ENCODE measurements at places on chromosomes 4 and X.

DNA sequence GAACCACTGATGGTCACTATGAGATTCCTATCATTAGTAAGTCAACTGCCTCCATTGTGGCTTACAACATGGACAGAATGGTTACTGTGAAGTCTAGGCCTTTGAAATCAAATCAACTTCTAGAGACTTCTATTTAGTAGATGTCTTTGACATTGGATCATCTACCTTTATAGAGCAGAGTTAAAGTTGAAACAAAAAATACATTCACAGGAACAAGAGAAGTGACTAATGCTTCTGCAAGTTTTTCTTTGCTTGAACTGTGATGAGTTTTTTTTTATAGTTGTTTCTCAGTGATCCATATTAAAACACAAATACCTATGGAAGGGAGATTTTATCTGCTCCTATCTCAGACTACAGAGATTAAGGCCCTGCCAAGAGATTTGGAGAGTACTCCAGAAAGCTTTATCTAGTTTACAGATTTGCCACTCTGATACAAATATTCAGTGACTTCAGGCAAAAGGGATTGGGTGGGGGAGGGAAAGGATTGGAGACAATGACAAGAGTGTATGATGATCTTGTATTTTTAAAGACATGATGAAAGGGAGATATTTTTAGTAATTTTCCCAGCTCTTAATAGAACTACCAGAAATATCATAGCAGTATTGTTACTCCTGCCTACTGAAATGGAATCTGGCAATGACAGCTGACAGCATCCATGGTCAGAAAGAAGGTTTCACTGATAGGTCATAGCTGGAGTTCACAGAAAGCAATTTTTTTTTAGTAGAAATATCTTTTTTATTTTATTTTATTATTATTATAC lies 16.0 kb upstream of the EPGN start:
- no peak for DNase-seq

DNA sequence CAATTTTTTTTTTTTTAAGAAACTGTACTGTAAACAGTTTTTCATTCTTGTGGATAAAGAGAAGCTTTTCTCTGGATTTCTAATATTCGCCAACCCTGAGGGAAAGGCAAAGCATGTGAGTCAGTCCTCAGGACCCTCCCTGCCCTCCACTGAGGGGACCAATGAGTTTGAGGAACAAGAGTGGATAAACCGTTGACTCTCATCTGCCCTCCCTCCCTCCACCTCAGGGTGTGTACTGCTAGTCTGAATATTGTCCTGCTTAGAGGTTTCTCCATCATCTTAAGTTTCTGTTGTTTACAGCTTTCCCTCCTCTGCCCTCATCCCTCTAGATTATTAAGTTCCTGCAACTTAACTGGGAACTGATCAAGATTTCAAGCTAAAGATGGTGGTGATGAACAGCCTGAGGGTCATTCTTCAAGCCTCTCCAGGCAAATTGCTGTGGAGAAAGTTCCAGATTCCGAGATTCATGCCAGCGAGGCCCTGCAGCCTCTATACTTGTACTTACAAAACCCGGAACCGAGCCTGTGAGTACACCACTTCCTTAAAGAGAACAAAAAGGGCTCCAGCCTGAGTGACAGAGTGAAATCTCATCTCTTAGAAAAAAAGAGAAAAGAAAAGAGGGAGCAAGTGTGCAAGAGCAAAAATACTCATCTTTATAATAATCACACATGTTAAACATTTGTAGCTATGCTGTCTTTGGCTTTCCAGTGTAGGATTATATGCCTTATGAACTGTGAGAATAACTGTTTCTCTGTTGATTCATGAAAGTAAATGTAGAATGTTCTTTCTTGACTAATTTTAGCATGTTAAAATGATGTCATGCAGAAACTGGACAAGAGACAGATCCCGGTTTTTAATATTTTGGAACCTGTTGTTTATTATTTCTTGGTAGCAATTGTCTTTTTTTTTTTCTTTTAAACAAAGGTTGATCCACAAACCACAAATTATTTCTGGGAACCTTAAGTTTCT lies 11.9 kb downstream of the CA5B start:
- DNase-seq, result no peak

DNA sequence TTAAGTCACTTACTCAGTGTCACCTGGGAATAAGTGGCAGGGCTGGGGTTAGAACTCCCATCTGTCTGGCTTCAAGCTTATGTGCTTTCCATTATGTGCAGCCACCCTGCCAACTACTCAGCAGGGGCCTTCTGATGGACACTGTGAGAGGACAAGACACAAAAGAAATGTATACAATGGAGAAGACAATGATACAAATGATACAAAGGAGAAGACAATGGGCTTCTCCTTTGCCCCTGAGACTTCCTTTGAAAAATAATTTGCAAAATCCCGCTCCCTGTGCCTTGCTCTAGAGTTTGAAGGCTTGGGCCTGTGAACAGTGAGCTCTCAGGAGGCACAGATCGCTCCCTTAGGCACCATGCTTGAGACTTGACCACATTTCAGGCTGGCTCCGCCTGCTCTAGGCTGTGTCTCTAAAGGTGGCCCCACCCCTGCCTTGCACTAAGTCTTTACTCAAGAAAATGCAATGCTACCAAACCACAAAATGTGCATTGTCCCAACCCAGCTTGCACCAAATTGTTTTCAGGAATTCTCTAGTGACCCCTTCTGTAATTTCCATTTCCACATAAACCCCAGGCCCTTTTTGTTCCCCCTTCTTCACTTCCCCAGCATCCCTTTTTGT lies 27.1 kb upstream of the STX18 start:
- no peak for DNase-seq

- no peak for DNase-seq
Observed at GRCh38 chrX:23656684-23657083, 10.6 kb upstream of the PRDX4 start.

DNA sequence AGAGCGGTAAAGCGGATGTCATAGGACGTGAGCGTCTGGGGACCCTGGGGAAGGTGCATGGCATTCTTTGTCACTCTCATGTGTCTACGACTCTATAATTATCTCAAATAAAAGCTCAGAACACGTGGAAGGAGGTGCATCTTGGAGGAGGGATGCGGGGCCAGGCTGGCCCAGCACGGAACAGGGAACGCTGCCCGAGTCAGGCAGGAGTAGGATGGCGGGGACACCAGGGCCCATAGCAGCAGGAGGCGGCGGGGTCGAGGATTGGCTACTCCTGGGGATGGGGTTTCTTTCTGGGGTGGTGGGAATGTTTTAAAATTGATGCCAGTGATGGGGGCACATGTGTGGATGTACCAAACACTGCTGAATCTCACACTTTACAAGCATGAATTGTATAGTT lies 5.4 kb upstream of the HTRA3 start:
- DNase-seq, result no peak

DNA sequence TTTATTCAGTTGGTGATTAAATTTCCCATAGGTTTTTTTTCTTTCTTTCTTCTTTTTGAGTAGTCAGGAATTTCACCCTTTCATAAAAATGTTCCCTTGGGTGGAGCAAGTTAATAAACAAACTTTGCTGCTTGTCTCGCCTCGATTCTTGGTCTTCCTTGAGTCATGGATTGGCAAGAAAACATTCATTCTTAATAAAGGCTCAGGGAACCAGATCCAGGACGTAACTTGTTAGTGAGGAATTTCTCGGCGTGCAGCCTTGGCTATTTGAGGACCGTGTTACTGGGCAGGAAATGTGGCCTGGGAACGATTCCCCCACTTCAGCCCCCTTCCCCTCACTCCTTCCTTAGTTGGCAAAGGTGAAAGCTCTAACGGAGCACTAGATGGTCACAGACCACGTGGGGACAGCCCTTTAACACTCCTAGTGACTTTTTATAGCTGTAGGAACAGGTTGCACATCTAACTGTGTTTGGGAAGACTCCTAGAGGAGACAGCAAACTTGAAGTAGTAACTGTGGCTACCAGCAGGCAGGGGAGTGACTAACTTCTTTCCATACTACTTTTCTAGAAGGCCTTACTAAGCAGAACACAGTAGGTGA lies 106.8 kb downstream of the UCHL1 start:
- no peak for DNase-seq

DNA sequence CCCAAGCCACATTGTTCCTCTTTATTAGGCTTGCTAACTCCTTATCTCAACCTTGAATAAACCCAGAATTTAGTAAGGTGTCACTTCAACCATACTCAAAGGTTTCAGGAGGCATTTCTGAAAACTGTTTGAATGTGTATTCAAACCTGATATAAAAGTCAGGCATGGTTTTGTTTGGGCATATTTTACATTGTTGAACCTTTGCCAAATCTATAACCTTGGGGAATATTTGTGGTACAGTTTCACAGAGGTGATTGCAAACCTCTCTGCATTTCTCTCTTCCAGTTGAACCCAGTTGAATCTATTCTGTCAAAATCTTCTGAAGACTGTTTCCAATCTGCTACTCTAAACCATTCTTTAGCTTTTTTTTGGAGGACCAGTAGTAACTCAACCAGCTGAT lies 409.0 kb downstream of the TECRL start:
- no peak for DNase-seq

DNA sequence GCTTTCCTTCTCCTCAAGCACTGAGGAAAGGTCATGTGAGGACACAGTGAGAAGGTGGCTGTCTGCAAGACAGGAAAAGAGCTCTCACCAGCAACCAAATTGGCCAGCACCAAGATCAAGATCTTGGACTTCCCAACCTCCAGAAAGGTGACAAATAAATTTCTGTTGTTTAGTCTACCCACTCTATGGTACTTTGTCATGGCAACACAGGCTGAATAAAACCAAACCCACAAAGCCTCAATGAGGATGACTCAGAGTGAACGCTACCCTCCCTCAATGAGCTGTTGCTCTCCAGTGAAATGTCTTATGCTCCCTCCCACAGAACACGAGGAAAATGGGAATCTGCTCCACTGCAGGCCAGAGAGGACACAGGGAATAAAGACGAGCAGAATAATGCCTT lies 244.1 kb downstream of the RAB28 start:
- DNase-seq, result no peak
